CD4-positive, alpha-beta T cell treated with Interferon alpha-2 for 1 hour (primary cell): ENCODE measurements at places on chromosomes 1 and 21.

GRCh38 chr1:77652268-77652667 lies 30.2 kb downstream of the ZZZ3 start:
- DNase-seq, result no peak

DNA sequence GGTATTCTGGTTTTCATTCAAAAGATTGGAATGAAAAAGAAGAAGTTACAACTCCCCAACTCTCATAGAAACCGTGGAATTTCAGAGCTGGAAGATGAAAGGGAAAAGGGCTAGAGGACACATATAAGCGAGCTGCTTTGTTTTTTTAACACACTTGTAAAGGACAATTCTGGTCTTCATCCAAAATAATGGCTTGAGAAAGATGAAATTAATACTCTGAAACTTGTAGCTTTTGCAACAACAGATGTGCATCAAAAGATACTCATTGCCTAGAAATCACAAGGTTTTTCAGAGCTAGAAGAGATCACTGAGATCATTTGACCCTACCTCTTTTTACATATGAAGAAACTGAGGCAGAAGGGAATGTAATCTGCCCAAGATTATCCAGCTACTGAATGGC lies 25.6 kb downstream of the NR5A2 start:
- no peak for DNase-seq

- DNase-seq, result no peak
These were observed 16.0 kb downstream of the FNBP1L start for GRCh38 chr1:93463960-93464359.

DNA sequence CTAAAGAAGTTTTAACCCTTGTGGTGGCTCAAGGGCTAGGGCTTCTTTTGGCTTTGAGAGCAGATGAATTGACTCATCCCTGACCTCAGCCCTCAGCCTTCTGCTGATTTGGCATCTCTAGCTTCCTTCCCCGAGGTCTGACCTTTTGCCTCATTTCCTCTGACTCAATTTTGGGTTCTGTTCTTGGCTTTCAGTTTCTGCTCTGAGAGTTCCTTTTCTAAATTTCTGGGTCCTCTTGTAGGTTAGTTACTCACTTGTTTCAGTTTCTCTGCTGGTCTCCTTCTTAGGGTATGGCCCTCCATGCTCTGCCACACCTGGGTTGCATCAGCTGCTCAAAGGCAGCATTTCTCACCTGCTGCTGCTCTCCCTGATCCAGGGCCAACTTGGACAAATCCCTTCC lies 19.4 kb downstream of the PDE4B start:
- DNase-seq, result peak; percentile 42

DNA sequence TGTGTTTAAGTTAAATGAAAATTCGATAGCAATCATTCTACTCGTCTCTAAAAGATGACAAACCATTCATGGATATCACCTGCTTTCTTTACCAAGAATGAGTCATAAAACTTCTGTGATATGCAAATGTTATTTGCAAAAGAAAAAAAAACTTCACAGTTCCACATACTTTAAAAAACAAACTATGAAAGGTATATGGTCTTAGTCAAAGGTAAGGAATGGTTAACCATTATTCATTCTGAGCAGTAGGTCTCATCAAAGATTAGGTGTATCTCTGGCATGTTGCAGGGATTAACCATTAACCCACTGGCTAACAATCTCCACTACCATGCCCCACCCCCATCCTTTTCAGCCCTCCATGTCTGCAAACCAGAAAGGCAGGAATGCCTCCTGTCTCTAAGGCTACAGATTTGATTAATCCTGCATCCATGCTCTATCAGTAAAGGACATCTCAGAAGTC lies 44.4 kb downstream of the PTPN14 start:
- no peak for DNase-seq

GRCh38 chr1:207079706-207080241 lies 8.9 kb upstream of the C4BPB start:
- DNase-seq, result no peak

DNA sequence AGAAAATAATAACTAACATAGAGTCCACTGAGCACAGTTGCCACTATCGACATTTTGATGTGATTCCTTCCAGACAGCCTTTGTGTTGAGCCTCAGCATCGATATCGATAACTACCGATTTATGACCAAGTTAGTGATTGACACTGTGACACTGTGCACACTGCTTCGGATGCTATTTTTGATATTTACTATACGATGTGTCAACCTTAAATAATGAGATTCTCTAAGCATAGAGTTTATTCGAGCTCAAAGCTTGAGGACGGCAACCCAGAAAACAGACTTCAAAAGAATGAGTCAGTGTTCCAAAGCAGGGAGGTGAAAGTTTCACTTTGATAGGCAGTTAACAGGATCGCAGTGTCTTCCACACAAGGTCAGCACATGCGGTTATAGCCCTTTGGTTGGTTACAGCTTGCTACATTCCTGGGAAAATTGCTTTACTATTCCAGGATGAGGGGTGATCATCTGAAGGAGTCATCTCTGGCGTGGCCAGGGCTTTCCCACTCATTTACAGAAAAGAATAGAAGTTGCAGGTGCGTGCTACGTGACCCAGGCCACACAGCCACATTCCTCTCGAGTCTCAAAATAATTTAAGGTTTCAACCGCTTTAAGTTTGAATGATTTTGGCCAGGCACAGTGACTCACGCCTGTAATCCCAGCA lies 53.6 kb upstream of the EFHD2 start:
- DNase-seq, result no peak

DNA sequence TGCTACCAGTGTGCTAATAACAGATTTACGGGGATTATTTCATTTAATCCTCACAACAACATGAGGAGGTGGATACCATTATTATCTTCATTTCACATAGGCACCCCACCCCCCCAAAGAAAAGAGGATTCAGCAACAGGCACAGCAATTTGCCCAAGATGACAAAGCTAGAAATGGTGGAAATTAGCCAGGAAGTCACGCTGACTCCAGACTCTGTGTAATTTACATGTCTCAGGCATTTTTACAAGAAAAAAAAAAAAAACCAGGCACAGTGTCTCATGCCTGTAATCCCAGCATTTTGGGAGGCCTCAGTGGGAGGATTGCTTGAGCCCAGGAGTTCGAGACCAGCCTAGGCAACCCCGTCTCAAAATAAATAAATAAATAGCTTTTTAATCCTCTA lies 37.5 kb upstream of the PRDM2 start:
- no peak for DNase-seq

DNA sequence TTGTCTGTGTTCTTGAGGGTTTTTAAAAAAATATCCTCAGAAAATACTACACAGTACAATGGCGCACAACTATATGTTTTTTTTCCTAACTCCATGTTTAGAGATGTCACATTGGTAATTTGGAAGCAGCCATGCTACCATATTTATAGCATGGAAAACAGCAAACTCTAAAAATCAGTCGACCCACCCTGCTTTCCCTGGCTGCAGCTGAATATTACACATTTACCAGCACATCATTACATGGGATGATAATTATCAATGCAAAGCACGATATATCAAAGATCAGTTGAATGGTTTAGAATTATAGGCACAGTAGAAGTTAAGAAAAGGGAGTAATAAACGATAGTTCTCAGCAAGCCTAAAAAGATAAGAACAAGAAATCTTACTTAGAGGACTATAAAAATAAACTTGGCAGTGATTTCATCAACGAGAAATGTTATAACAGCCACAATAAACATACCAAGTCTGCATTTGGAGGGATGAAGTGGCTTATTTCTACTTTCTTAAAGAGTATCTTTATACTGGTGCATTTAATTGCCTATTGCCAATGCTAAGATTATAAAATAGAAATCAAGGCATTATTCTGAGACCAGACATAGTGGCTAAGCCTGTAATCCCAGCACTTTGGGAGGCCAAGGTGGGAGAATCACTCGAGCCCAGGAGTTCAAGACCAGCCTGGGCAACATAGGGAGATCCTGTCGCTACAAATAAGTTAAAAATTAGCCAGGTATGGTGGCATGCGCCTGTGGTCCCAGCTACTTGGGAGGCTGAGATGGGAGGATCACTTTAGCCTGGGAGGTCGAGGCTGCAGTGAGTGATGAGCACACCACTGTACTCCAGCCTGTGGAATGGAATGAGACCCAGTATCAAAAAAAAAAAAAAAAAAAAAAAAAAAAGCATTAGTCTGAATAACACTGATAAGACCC lies 43.4 kb downstream of the WDR64 start:
- DNase-seq, result no peak

DNA sequence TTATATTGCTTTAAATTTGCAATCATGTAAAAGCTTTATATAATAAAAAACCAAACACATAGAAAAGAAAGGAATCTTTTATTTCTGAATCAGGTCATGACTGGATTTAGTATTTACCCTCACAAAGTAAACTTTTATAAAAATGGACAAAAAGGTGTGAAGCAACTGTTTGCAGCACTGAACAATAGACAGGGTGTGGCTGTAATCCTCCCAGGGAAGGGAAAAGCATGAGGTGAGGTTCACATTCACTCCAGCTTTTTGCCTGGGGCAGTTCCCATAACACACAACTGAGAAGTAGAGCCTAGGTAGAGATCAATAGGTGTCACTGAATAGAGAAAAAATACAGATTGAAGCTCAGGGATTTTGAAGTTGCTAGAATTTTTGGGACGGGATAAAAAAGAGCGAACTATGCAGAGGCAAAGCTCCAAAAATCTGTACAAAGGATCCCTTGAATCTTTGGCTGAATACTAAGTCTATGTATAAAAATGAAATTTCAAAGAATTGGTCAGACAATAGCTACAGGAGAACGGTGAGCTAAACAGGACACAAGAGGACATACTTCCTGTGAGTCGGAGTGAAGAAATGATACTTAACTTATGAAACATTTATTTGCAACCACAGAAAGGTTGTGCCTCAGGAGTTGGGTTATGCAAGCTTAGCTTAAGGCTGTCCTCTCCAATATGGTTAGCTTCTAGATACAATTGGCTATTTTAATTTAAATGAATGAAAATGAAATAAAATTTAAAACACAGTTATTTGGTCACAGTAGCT lies 162.0 kb upstream of the ZP4 start:
- DNase-seq, result no peak

DNA sequence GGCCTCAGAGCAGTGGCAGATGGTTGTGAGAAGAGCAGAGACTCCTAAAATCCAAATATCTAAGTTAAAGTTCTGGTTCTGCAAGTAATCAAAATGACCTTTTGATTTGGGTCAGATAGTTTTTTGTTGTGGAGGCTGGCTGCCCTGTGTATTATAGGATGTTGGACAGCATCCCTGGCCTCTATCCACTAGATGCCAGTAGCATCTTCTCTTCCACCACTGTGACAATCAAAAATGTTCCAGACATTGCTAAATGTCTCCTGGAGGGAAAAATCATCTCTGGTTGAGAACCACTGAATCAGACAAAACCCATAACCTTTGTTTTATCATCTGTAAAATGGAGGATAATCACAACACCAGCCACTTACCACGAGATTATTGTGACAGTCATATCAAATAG lies 5.9 kb upstream of the DPT start:
- DNase-seq, result no peak

DNA sequence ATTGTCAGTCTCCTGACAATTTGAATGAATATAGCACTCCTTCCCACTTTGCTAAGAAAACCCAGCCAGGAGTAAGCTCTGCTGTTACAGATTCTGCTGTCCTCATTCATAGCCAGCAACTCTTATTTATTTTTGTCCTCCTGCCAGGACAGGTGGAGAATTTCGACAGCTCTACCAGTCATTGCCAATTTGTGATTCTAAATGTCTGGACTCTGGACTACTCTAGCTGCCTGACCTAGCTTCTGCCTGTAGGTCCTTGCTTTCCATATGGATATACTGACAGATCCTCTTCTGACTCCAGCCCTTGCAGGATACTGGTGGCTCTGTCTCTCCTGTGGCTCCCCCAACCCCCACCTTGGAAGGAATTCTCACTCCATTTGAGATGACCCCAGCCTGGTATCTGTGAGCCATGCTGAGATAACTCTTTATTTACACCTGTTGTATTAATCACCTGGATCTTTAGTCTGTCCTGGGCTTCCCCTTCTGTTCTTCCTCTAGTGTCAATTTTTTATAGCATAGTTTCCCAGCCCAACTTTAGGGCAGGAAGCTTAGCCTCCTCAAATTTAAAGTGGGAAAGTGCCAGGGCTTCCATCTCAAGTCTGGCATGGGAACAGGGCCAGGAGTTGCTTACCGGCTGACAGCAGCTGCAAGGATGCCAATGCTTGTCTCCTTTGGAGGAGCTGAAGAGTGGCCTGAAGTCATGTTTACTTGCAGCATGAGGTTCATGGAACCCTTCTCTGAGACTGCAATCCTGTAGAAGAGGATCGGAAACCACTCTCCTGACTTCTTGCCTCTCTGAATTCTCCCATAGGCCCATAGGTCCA lies 6.7 kb downstream of the PM20D1 start:
- DNase-seq, result no peak

DNA sequence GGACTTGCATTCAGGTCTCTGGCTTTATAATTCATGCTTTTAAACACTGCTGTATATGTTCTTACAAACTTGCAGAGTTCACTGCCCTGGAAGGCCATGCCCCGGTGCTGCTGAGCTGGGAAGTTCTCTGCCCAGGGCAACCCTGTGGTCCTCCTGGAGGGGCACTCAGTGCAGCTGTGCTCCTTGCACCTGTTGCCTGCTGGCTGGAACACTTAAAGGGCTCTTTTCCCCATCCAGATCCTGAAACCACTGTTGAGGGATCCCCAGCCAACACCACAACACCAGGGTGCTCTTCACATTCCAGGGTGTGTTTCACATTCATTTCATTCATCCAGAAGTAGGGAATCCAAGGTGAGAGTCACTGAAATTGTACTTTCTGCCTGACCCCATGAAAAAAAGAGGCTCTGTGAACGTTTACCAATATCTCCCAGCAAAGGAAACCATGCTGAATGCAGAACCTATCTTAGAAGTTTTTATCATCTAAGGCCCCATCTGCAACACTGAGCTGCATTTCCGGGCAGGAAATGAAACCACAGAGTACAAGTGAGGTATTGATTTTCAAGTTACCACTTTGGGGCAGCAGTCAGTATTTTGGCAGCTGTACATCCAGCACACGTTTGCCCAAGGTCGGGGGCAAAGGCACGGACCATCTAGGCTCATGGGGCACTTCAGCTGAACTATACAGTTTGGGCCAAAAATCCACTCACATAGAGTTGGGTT lies 16.4 kb upstream of the KIAA0040 start:
- DNase-seq, result peak; percentile 58

GRCh38 chr1:86713477-86713876 lies 9.1 kb downstream of the SH3GLB1 start:
- no peak for DNase-seq

- DNase-seq, result no peak
These were observed 7.7 kb downstream of the IFNLR1 start for GRCh38 chr1:24179251-24179840.
